Progenitor cell of endocrine pancreas (in vitro differentiated cells): ENCODE measurements at places on chromosomes 12 and 14. TPM values are rescaled to one million over a fixed set of nuclear protein-coding genes. Genes with fewer than 3 reads are reported as not detected.

SLC35F4 gene
- 0.14 TPM in 1 of 2 replicates, not detected in the other for total RNA-seq

- H3K4me1 ChIP-seq = peaks cover 8% of the 10 kb centered on the region
- peak overlapping the region; percentile 85 for H3K4me3 ChIP-seq
- peak overlapping the region; percentile 94 for H3K27ac ChIP-seq
- no peak for DNase-seq
- no peaks in the 10 kb centered on the region for H3K27me3 ChIP-seq
Observed at GRCh38 chr12:123384994-123385376, 1.1 kb downstream of the KMT5A start.

FGF23 gene
- 0.14 and 0.40 TPM in 2 replicates for total RNA-seq

RIPK3 gene
- total RNA-seq = 0.62 and 1.5 TPM in 2 replicates

NCOR2 gene
- total RNA-seq = 218 and 251 TPM in 2 replicates

REM2 gene
- 10.0 and 11.3 TPM in 2 replicates for total RNA-seq

C12orf60 gene
- 2.7 and 3.5 TPM in 2 replicates for total RNA-seq

DNA sequence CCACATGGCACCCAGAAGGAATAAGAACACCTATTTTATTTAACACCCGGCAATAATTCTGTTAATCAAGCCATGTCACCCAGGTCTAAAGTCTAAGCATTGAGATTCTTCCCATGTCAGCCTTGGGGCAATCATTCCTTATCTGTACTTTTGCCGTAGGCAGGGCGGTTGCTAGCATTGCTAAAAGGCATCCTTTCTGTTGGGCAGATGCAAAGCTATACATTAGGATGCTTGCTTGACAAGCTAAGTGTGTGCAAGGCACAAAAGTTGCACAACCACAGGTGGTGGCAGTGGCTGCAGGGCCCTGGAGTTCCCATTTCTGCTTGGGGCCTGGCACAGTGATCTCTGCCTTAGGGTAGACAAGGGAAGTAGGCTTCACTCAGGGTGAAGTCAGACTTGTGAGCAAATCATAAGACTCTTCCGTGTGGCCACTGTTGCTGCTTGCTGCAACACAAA, 12.5 kb upstream of the GALNT6 start:
- H3K4me1 ChIP-seq = peaks cover 3% of the 10 kb centered on the region
- no peak overlapping the region for H3K27ac ChIP-seq
- H3K4me3 ChIP-seq = no peak overlapping the region
- H3K36me3 ChIP-seq = no peaks in the 10 kb centered on the region
- no peak for DNase-seq

- peak overlapping the region; percentile 79 for H3K27ac ChIP-seq
- peaks cover 5% of the 10 kb centered on the region for H3K36me3 ChIP-seq
- no peaks in the 10 kb centered on the region for H3K4me1 ChIP-seq
- DNase-seq = no peak
- H3K27me3 ChIP-seq = no peaks in the 10 kb centered on the region
Observed at GRCh38 chr12:124428136-124428791, 133.4 kb downstream of the RFLNA start.

- H3K27ac ChIP-seq = no peak overlapping the region
- H3K4me1 ChIP-seq = peaks cover 6% of the 10 kb centered on the region
- DNase-seq = no peak
- no peaks in the 10 kb centered on the region for H3K36me3 ChIP-seq
Observed at GRCh38 chr12:79452906-79453305, 237.9 kb downstream of the PAWR start.

SERPINA12 gene
- total RNA-seq = not detected in 2 replicates

- peaks cover 3% of the 10 kb centered on the region for H3K4me1 ChIP-seq
- H3K36me3 ChIP-seq = no peaks in the 10 kb centered on the region
- no peak overlapping the region for H3K4me3 ChIP-seq
- no peaks in the 10 kb centered on the region for H3K27me3 ChIP-seq
- no peak overlapping the region for H3K27ac ChIP-seq
Observed at GRCh38 chr14:53491256-53491883, 338.2 kb upstream of the DDHD1 start.

- H3K36me3 ChIP-seq = no peaks in the 10 kb centered on the region
- DNase-seq = no peak
Observed at GRCh38 chr14:54646626-54647025, 79.7 kb downstream of the SAMD4A start.

ST8SIA1 gene
- total RNA-seq = 5.2 and 5.3 TPM in 2 replicates

GRCh38 chr14:76531821-76532318, 155.9 kb downstream of the ESRRB start:
- DNase-seq = no peak
- no peak overlapping the region for H3K4me3 ChIP-seq
- H3K27ac ChIP-seq = peak overlapping the region; percentile 29
- H3K27me3 ChIP-seq = peaks cover 8% of the 10 kb centered on the region

OAS2 gene
- not detected in 2 replicates for total RNA-seq

DNA sequence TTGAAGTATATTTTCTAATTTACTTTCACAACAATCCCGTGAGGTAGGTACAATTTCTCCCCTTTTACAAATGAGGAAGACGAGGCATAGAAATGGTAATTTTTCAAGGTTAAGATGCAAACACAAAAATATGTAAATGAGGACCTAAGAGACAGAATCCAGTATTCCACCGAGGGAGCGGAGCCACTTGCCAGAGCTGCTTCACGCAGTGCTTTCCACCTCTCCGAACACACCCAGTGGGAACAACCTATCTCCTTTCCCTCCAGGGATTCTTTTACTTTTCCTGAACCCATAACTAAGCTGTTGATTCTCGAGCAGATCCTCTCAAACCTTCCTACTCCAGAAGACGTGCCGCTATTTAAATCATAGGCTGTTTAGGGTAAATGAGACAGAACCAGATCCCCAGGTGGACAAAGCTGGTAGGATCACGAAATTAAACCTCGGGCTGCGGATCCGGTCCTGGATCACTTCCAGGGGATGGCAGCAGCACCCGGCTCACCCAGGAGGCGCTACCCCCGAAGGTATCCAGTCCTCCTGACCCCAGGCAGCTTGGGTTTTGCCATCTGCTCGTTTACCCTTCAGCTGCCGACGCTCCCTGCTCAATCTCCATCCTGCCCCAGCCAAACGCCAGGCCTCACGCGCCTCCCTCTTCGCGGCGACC, 1.5 kb downstream of the DDHD1 start:
- peaks cover 2% of the 10 kb centered on the region for H3K36me3 ChIP-seq
- H3K4me1 ChIP-seq = peaks cover 14% of the 10 kb centered on the region
- no peak for DNase-seq
- H3K27me3 ChIP-seq = no peaks in the 10 kb centered on the region

DNA sequence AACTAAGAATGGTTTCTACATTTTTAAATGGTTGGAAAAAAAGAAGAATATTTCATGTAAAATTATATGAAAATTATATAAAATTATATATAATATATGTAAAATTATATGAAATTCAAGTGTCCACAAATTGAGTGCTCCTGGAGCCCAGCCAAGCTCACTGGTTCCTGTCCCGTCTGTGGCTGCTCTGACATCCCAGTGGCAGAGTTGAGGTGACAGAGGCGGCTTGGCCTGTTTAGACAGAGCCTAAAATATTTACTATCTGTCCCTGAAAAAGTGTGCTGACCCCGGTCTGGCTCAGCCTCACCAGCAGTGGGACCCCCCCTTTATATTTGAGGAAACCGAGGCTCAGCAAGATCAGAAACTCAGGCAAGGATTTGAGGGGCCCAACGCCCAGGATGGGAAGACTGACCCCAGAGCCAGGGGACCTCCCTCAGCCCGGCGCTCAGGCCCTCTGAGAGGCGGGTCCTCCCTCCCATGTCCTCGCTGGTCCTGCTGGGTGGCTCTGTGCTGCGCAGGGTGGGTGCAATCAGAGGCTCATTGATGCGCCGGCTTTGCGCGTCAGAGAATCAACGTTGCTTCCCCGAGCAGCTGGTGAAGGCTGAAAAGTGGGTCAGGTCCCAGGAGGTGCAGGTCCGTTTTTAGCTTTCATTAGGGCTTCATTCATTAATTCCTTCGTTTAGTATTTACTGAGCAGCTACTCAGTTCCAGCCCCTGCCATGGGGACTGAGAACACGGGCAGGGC, 21.5 kb upstream of the BEGAIN start:
- no peaks in the 10 kb centered on the region for H3K4me1 ChIP-seq
- H3K36me3 ChIP-seq = no peaks in the 10 kb centered on the region
- H3K27me3 ChIP-seq = peaks cover 10% of the 10 kb centered on the region

DNA sequence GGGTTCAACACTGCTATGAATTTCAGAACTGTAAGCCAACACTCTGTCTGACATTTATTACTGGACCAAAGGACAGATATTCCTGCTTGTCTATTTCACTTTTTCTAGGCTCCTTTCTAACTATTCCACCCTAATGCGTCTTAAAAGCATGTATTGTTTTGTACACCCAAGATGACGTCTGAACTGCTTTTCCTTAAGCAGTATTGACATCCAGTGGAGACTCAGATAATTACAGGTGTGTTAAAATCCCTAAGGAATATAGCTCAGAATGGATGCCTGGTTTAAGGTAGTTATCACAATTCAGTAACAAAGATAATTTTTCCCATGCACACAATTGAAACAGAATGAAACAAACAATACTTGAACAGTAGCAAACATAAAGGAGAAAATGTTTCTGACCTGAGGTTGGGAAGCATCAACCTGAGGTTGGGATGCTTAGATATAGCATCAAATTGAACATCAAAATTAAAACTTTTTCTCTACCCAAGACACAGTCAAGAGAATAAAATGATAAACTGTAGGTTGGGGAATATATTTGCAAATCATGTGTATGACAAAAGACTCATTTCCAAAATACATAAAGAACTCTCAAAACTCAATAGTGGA, 93.7 kb upstream of the PTPRR start:
- no peaks in the 10 kb centered on the region for H3K4me1 ChIP-seq
- no peak for DNase-seq
- no peaks in the 10 kb centered on the region for H3K36me3 ChIP-seq
- no peak overlapping the region for H3K4me3 ChIP-seq
- no peaks in the 10 kb centered on the region for H3K27me3 ChIP-seq
- H3K27ac ChIP-seq = no peak overlapping the region

DNA sequence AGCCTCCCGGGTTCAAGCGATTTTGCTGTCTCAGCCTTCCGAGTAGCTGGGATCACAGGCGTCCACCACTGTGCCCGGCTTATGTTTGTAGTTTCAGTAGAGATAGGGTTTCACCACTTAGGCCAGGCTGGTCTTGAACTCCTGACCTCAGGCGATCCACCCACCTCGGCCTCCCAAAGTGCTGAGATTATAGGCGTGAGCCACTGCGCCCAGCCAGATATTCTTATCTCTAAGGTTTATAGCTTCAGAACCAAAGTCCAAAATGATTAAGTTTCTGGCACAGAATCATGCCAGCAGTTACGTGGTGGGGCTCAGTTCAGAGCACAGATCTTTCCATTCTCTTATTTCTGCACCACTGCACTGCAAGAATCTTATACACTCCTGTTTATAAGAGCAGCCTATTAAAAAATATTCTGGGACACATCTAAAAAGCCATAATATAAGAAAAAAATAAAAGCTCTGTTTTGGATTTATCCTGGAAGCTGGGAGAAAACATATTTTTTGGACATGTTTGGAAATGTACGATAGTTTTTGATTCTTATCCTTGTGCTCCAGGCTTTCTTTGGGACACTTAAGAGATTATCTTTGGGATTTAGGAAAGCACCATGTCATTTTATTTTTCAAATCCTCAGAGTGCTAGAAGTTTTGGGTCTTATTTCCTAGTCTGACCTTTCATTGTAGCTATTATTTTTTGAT, 129.6 kb downstream of the LMNTD1 start:
- DNase-seq = no peak
- H3K27me3 ChIP-seq = no peaks in the 10 kb centered on the region
- no peak overlapping the region for H3K27ac ChIP-seq
- H3K4me3 ChIP-seq = no peak overlapping the region

GRCh38 chr12:50314636-50315312, 31.5 kb upstream of the LIMA1 start:
- no peaks in the 10 kb centered on the region for H3K4me1 ChIP-seq
- H3K27me3 ChIP-seq = no peaks in the 10 kb centered on the region
- no peaks in the 10 kb centered on the region for H3K36me3 ChIP-seq
- no peak overlapping the region for H3K4me3 ChIP-seq
- peak overlapping the region; percentile 33 for H3K27ac ChIP-seq
- no peak for DNase-seq

DNA sequence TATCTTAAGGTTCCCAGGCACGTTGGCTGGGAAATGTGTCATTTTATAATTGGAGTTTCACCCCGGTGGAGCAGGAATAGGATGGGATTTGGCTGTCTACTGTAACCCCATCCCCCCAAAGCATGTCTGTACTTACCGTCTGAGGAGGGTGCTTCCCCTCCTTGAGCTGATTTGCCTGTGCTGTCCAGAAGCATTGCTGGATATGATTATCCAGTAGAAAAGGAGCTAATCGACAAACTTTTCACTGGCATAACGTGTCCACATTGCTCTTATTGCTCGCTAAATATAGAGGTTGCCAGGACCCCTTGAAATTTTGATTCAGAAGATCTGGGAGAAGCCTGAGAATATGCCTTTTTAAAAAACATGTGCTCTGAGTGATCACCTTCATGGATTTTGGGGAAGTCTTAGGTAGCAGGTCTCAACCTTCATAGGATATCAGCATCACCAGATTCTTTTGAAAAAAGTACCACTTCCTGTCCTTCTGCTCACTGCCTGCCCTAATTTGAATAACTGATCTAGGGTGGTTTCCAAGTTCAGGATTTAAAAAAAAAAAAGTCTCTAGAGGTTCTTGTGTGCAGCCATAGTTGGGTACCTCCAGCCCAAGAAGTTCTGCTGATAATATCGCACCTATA, 80.4 kb upstream of the KCNA1 start:
- H3K27me3 ChIP-seq = peaks cover 23% of the 10 kb centered on the region
- H3K27ac ChIP-seq = no peak overlapping the region
- H3K4me1 ChIP-seq = no peaks in the 10 kb centered on the region

- no peak overlapping the region for H3K27ac ChIP-seq
- H3K4me3 ChIP-seq = no peak overlapping the region
- H3K4me1 ChIP-seq = peaks cover 17% of the 10 kb centered on the region
- H3K27me3 ChIP-seq = no peaks in the 10 kb centered on the region
- DNase-seq = no peak
- peaks cover 3% of the 10 kb centered on the region for H3K36me3 ChIP-seq
Observed at GRCh38 chr12:65537978-65538377, 259.5 kb downstream of the MSRB3 start.

DNA sequence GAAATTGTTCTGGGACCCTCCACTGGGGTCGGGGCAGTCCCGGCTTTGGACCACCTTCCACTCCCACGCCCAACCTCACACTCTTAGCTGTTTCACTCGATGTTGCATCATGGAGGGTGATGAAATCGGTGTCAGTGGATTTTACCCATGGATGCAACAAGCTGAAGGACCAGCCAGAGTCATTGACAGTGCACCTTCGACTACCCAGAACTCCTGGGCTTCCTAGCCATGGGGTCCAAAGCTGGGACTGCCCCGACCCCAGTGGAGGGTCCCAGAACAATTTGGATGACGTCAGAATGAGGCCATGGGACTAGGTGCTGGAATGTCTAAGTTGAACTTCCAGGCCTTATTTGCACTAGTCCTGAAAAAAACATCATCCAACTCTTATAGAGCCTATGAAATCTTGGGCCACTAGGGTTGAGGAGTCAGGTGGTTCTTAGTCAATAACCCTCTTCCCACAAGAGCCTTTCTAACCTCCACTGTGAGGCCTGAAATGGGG, 882 bp upstream of the IL23A start:
- no peak for DNase-seq
- no peak overlapping the region for H3K27ac ChIP-seq
- H3K4me1 ChIP-seq = peaks cover 7% of the 10 kb centered on the region
- no peak overlapping the region for H3K4me3 ChIP-seq

KRT74 gene
- not detected in 2 replicates for total RNA-seq

GRCh38 chr14:33646692-33647260, 304.1 kb downstream of the EGLN3 start:
- peaks cover 17% of the 10 kb centered on the region for H3K27me3 ChIP-seq
- H3K4me1 ChIP-seq = peaks cover 10% of the 10 kb centered on the region
- H3K36me3 ChIP-seq = no peaks in the 10 kb centered on the region
- H3K27ac ChIP-seq = no peak overlapping the region
- H3K4me3 ChIP-seq = no peak overlapping the region
